Natural killer cell treated with Interleukin-12 subunit alpha and Interleukin-12 subunit beta and Interleukin-15 and Interleukin-18, amount 100 ng/mL, for 72 hours (primary cell): ENCODE measurements at places on chromosomes 5 and 9. TPM values are rescaled to one million over a fixed set of nuclear protein-coding genes. Genes with fewer than 3 reads are reported as not detected.

DNA sequence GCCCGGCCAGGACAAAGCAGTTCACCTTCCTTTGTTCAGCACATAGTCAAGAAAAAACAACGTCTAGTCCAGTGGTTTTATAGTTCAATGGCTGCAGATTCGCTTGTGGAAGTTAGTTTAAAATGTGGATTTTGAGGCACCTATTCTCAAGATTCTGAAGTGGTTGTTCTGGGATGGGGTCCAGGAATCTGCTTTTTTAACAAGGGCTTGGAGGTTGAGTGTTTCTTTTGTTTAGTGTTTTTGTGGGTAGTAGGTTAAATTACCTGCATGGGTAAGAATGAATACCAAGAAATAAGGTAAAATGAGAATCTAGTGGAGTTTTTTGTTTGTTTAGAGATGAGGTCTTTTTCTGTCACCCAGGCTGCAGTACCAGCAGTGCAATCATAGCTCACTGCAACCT is 28.4 kb upstream of the NADK2 start:
- no peaks in the 10 kb centered on the region for H3K36me3 ChIP-seq
- peaks cover 9% of the 10 kb centered on the region for H3K27me3 ChIP-seq
- DNase-seq = no peak
- H3K27ac ChIP-seq = no peak overlapping the region

GRCh38 chr5:103264508-103264907 is 5.9 kb downstream of the MACIR start:
- peaks cover 5% of the 10 kb centered on the region for H3K36me3 ChIP-seq
- peaks cover 12% of the 10 kb centered on the region for H3K4me1 ChIP-seq
- no peak overlapping the region for H3K4me3 ChIP-seq
- no peak overlapping the region for H3K27ac ChIP-seq
- H3K27me3 ChIP-seq = peaks cover 6% of the 10 kb centered on the region

DNA sequence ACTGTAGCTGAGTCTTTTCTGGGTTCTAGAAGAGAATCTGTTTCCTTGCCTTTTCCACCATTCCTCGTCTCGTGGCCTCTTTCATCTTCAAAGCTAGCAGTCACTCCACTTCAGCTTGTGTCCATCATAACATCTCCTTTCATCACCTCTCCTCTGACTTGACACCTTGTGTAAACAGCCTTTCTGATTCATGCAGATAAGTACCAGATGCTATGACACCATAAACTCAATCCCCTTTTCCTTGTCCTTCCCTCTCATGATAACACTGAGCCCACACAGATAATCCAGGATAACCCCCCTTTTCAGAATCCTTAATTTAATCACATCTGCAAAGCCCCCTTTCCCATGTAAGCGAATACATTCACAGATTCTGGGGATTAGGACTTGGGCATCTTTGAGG is 95.5 kb downstream of the SNX24 start:
- H3K4me1 ChIP-seq = peaks cover 5% of the 10 kb centered on the region
- DNase-seq = no peak
- H3K4me3 ChIP-seq = no peak overlapping the region
- no peak overlapping the region for H3K27ac ChIP-seq
- no peaks in the 10 kb centered on the region for H3K27me3 ChIP-seq

GRCh38 chr9:8733131-8733954 is 933.8 kb upstream of the DMAC1 start:
- no peak overlapping the region for H3K4me3 ChIP-seq
- no peak for DNase-seq
- no peaks in the 10 kb centered on the region for H3K4me1 ChIP-seq
- no peak overlapping the region for H3K27ac ChIP-seq
- no peaks in the 10 kb centered on the region for H3K36me3 ChIP-seq

GRCh38 chr9:113645227-113645977 is 181.9 kb downstream of the RGS3 start:
- DNase-seq = peak; percentile 52
- peaks cover 15% of the 10 kb centered on the region for H3K27me3 ChIP-seq
- H3K4me3 ChIP-seq = no peak overlapping the region
- no peak overlapping the region for H3K27ac ChIP-seq

- no peak overlapping the region for H3K4me3 ChIP-seq
- H3K27me3 ChIP-seq = no peaks in the 10 kb centered on the region
- no peak for DNase-seq
- H3K4me1 ChIP-seq = no peaks in the 10 kb centered on the region
- H3K27ac ChIP-seq = no peak overlapping the region
Observed at GRCh38 chr5:17727098-17727497, 92.8 kb downstream of the TAF11L14 start.

- peaks cover 8% of the 10 kb centered on the region for H3K4me1 ChIP-seq
- H3K36me3 ChIP-seq = no peaks in the 10 kb centered on the region
- no peak for DNase-seq
- H3K27ac ChIP-seq = no peak overlapping the region
- no peaks in the 10 kb centered on the region for H3K27me3 ChIP-seq
Observed at GRCh38 chr9:68980341-68980914, 33.5 kb downstream of the PRKACG start.

DNA sequence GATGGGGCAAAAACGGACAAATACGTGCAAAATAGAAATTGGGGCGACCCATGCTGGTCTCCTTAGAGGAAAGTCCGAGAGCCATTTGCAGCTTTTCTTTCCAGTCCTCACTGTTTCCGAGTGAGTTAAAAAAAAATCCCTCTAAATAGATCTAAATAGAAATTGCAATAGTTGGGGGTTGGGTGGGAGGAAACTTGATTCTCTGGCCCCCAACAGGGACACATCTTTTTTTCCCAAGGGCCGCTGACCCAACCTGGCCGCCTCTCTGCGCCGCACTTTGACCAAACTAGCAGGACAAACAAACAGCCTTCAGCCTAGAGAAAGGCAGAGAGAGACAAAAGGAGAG is 2.8 kb upstream of the NKX2-5 start:
- peak overlapping the region; percentile 20 for H3K4me3 ChIP-seq
- peaks cover 6% of the 10 kb centered on the region for H3K4me1 ChIP-seq
- no peak overlapping the region for H3K27ac ChIP-seq
- H3K27me3 ChIP-seq = peaks cover 71% of the 10 kb centered on the region

DNA sequence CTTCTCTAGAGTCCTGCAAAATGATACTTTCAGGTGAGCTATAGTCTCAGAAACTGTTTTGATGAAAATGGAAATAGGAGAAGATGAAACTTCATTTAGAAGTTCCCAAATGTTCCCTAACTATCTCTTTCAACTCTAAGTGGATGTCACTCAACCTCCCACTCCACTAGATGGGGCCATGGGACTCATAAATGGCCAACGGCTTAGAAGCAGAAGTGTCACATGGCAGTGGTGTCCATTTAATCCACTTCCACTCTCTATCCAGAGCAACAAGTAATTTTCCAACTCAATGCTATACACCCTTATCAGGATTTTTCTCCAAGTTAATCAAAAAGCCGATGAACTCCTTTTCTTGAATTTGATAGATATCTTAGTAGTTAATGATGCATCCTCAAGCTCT is 295.7 kb downstream of the EDIL3 start:
- no peak for DNase-seq
- H3K27me3 ChIP-seq = no peaks in the 10 kb centered on the region
- no peak overlapping the region for H3K27ac ChIP-seq
- H3K4me1 ChIP-seq = no peaks in the 10 kb centered on the region

- no peaks in the 10 kb centered on the region for H3K36me3 ChIP-seq
- no peak for DNase-seq
- no peak overlapping the region for H3K27ac ChIP-seq
- no peak overlapping the region for H3K4me3 ChIP-seq
- H3K4me1 ChIP-seq = peaks cover 4% of the 10 kb centered on the region
Observed at GRCh38 chr9:88224938-88225337, 86.7 kb upstream of the SPATA31C2 start.

DNA sequence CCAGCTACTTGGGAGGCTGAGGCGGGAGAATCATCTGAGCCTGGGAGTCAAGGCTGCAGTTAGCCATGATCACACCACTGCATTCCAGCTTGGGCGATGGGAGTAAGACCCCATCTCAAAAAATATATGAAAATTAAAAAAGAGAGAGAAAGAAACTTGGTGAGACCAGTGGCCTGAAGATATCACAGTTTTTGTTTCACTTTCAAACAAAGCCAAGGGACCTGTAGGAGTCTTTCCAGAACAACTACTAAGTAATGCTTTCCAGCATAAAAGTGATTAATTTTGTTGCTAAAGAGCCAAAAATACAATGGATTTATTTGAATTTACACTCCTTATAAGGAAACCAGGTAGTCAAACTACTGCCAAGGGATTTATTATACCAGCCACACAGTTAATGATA is 23.5 kb downstream of the GKAP1 start:
- no peaks in the 10 kb centered on the region for H3K4me1 ChIP-seq
- H3K27me3 ChIP-seq = no peaks in the 10 kb centered on the region
- DNase-seq = no peak
- H3K36me3 ChIP-seq = peaks cover 3% of the 10 kb centered on the region
- peak overlapping the region; percentile 22 for H3K27ac ChIP-seq

GRCh38 chr9:116175614-116176013 is 22.0 kb downstream of the PAPPA start:
- H3K27ac ChIP-seq = no peak overlapping the region
- H3K4me1 ChIP-seq = no peaks in the 10 kb centered on the region
- no peaks in the 10 kb centered on the region for H3K27me3 ChIP-seq

DNA sequence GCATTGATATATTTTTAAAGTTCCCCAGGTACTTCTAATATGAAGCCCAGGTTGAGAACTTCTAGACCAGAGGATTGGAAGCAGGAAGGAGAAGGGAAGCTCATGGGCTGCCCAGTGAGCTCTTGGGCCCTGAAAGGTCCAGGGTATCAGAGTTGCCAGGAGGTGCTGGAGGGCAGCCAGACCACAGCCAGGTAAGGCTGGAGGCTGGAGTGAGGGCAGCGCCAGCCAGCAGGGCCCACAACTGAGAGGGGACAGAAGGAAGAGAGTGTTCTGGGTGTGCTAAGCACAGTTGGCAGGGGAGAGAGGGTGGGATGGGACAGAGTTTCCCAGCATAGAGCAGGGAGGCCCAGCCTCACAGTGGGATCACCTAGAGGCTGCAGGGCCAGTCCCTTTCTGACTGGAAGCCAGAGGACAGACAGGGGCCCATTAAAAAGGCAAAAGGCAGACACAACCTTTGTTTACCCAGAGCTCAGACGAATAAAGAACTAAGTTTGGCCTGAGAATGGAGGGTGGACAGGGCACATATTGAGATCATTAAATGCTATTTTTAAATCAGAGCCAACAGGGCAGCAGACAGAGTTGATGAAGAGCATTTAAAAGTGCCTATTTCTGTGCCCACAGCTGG is 94.9 kb downstream of the PDE8B start:
- no peaks in the 10 kb centered on the region for H3K4me1 ChIP-seq
- H3K27me3 ChIP-seq = peaks cover 32% of the 10 kb centered on the region
- H3K36me3 ChIP-seq = no peaks in the 10 kb centered on the region
- H3K27ac ChIP-seq = no peak overlapping the region
- no peak overlapping the region for H3K4me3 ChIP-seq
- DNase-seq = no peak

GRCh38 chr5:146409054-146409671 is 38.0 kb upstream of the TCERG1 start:
- no peak overlapping the region for H3K4me3 ChIP-seq
- DNase-seq = no peak
- H3K27ac ChIP-seq = no peak overlapping the region
- H3K4me1 ChIP-seq = no peaks in the 10 kb centered on the region

DNA sequence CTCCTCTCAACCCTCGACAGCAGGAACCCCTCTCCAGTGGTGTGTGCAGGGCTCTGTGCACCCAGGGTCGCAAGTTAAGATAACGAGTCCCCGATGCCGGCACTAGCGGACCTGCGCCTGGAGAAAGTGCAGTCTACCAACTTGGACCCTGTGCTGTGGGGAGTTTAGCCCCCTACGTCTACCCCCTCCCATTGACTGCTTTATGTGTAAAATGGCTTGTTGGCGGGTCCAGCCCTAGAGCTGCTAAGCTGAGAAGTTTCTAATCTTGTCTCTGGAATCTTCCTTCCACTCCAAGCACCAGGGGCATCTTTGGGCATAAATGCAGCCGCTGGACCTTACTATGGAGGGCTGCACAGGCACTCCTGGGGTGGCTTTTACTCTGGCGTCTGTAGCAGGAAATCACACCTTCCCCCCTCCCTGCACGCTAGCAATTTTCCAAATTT is 7.1 kb upstream of the PITX1 start:
- H3K4me1 ChIP-seq = no peaks in the 10 kb centered on the region
- no peaks in the 10 kb centered on the region for H3K36me3 ChIP-seq
- no peak for DNase-seq
- no peak overlapping the region for H3K4me3 ChIP-seq
- H3K27me3 ChIP-seq = peaks cover 39% of the 10 kb centered on the region
- H3K27ac ChIP-seq = no peak overlapping the region

- H3K36me3 ChIP-seq = no peaks in the 10 kb centered on the region
- H3K4me3 ChIP-seq = no peak overlapping the region
- H3K27ac ChIP-seq = no peak overlapping the region
- H3K27me3 ChIP-seq = peaks cover 6% of the 10 kb centered on the region
- DNase-seq = no peak
Observed at GRCh38 chr5:78718824-78719223, 70.3 kb upstream of the LHFPL2 start.

DNA sequence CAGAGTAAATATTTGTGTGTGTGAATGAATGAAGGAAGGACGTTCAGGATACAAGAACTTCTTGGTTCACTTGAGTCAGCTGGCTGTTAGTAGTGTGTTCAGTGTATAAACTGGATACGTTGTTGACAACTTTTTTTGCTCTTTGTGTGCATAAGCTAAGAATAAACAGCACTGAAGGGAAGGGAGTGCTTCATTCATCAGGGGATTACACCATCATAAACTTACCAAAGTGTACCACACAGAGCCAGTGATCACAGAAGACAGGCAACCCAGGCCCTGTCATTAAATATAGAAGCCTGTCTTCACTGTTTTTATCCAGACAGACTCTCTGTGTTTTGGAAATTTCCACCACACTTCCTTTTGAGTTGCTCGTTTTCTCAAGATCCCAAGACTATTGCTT is 55.5 kb upstream of the MEF2C start:
- no peak overlapping the region for H3K27ac ChIP-seq
- DNase-seq = no peak
- no peaks in the 10 kb centered on the region for H3K4me1 ChIP-seq
- no peak overlapping the region for H3K4me3 ChIP-seq

DNA sequence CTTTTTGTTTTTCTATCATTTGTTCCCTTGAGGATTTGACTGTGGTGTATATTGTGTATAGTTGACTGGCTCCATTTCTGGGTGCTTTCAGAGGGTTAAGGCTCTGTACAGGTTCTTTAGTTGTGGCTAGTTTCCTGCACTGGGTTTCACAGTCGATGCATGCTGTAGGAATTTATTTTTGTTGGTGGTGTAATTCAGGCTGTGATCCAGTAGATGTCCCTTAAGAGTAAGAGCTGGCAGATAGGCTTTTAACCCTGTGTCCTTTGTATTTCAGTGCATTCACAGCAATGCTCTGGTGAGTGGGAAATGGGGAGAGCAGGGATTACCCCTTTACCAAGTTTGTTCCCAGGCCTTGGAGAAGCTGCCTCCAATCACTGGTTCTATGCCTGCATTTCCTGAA is 112.9 kb downstream of the SPATA31D1 start:
- no peak overlapping the region for H3K4me3 ChIP-seq
- H3K27ac ChIP-seq = no peak overlapping the region
- no peak for DNase-seq
- no peaks in the 10 kb centered on the region for H3K4me1 ChIP-seq
- peaks cover 6% of the 10 kb centered on the region for H3K36me3 ChIP-seq

The SLC22A5 gene
- 3.5 TPM for total RNA-seq

The RAPGEF1 gene
- 109 TPM for total RNA-seq

The PCDHGA12 gene
- total RNA-seq = 0.69 TPM

The ADGRD2 gene
- not detected for total RNA-seq

The FBLL1 gene
- total RNA-seq = 0.28 TPM

The GARNL3 gene
- total RNA-seq = 7.4 TPM

The TRIP13 gene
- total RNA-seq = 30.9 TPM

The PCDHGA5 gene
- total RNA-seq = 0.36 TPM

The GFPT2 gene
- 0.29 TPM for total RNA-seq

The TRPM6 gene
- total RNA-seq = 1.6 TPM
